ENCODE measurements at places on chromosomes 4 and X. TPM values are rescaled to one million over a fixed set of nuclear protein-coding genes. Genes with fewer than 3 reads are reported as not detected.

Gene SH2D1A
- total RNA-seq, result not detected

Gene MAGEE1
- total RNA-seq, result 8.6 TPM

Gene HERC3
- 65.6 TPM for total RNA-seq

Gene DGAT2L6
- not detected for total RNA-seq

Gene SLC4A4
- total RNA-seq, result 29.7 TPM

Gene THOC2
- 105 TPM for total RNA-seq

Gene ARHGAP36
- 0.82 TPM for total RNA-seq

Gene ADGRG4
- not detected for total RNA-seq

Gene CCDC149
- 15.1 TPM for total RNA-seq

Gene CDKL5
- 18.3 TPM for total RNA-seq

Gene TAF7L
- not detected for total RNA-seq

Gene TRIM60
- not detected for total RNA-seq

Gene ANXA10
- not detected for total RNA-seq

- DNase-seq, result no peak
Measured at GRCh38 chr4:153532636-153533035, 66.5 kb downstream of the TMEM131L start.

- no peak for DNase-seq
Measured at GRCh38 chr4:88821522-88821921, 123.9 kb upstream of the NAP1L5 start.

- no peak for DNase-seq
Measured at GRCh38 chrX:16333453-16333852, 166.2 kb downstream of the MAGEB17 start.

DNA sequence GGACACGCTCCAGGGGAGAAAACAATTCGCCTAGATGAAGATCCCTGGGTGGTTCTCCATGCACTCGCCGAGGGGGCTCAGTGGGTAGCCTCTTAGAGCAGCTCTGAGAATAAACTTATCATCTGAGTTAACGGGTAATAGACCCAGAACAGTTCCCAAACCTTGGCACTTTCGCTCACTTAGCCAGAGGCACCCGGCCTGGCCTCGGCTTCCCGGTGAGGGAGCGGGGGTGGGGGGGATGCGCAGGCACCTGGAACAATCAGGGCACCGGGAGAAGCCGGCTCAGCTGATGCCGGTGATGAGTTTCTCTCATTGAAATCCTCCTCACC is 405 bp upstream of the ZAR1 start:
- no peak for DNase-seq

DNA sequence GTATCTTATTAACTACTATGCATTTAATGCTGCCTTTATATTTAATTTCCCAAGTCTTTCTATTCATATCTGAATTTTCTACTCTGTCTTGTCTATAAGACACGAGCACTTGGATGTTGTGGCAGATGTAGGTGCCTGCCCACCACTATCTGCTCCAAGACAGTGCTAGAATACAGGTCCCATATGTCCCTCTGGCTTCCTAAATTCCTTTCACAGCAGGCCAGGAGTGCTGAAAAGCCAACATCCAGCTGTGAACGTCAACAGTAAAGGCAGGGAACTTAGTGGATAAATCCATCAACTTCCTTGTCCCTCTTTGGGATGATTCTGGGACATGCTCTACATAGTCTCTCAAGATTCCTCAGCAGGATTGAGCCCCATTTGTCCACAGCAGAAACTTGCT is 245.1 kb upstream of the ETNPPL start:
- no peak for DNase-seq

DNA sequence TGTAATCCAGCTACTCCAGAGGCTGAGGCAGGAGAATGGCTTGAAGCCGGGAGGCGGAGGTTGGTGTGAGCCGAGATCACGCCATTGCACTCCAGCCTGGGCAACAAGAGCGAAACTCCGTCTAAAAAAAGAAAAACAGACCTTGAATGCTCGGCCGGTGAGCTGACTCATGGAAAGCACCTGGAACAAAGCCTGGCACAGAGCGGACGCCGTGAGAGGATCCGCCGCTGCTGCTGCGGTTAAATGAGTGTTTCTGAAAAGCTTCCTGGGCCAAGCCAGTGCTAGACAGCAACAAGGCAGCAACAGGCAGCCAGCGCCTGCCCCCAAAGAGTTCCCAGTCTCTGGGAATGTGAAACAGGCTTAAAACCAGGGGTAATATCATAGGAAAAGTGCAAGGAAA is 186.4 kb downstream of the AFAP1 start:
- no peak for DNase-seq

DNA sequence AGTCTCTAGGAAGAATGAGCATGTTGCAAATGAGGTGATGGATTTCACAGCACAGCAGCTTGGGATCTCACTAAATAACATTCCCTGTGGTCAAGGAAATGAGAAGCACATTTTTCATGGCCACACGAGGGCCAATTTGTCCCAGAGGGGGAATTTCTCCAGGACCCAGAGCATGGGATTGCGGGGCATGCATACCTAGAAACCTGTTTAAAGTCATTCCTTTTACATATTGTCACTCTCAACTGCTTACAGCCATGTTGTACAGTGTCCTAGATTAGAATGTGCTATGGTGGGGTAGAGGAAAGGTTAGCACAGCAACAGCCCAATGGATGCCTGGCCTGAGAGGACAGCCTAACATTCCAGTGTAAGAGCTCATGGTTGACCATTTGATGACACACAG is 37.4 kb upstream of the NLGN4X start:
- DNase-seq, result no peak

DNA sequence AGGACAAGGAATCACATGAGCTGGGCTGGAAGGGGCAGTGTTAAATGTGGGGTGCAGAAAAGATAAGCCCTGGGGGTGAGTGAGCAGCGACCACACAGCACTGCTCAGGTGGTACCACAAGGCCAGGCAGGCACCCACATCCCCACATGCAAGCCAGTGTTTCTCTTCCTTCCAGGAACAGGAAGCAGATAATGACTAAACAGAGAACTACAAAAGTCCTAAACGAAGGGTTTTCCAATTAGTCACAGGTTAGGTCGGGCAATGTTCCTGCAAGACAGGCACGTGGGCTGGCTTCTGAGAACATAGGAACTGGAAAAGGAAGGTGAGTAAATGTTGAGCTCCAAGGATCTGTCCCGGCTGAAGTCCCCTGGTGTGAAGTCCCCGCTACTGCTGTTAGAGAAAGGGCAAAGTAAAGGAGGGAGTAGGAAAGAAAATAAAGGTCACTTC is 19.5 kb downstream of the RELL1 start:
- DNase-seq, result no peak

GRCh38 chr4:106312377-106312776 is 3.6 kb downstream of the TBCK start:
- no peak for DNase-seq

GRCh38 chr4:1010395-1011021 is 918 bp upstream of the FGFRL1 start:
- DNase-seq, result peak; percentile 17

- no peak for DNase-seq
Measured at GRCh38 chr4:23036503-23036902, 343.8 kb downstream of the GBA3 start.

- DNase-seq, result no peak
Measured at GRCh38 chrX:133294126-133294525, 76.0 kb upstream of the TFDP3 start.

- no peak for DNase-seq
Measured at GRCh38 chr4:124139044-124139443, 573.5 kb downstream of the ANKRD50 start.

GRCh38 chrX:310621-311155 is 7.9 kb downstream of the GTPBP6 start:
- no peak for DNase-seq

DNA sequence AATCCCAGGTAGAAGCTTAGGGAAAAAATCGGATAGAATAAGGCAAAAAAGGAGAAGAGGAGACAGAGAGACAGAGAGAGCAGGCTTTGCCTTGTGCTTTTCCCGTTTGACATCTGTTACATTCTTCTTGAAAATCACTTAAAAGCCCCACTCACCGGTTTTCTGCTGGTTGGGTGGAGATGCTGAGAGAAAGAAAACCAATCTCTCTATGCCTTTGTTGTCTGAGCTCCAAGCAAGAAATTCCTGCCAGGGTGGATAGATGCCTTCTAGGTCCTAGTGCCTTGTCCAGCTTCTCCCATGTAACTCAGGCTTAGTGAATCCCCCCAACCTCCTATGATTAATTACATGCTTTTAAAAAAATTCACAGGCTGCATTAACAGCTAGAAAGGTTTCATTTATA is at the start of gene DCX:
Gene DCX, minus strand, starts transcription at position 210 of the 400 bp plus-strand sequence. CDS start 1,794 bp downstream, outside the sequence.
- no peak for DNase-seq

- no peak for DNase-seq
Measured at GRCh38 chrX:109372716-109373115, 109.2 kb downstream of the GUCY2F start.

- no peak for DNase-seq
Measured at GRCh38 chr4:85901500-85901899, 426.6 kb downstream of the ARHGAP24 start.

GRCh38 chr4:55386073-55386472 is 9.7 kb upstream of the TMEM165 start:
- DNase-seq, result no peak

GRCh38 chrX:24190500-24191156 is 41.1 kb downstream of the ZFX start:
- no peak for DNase-seq

- DNase-seq, result no peak
Measured at GRCh38 chr4:89468602-89469001, 161.0 kb upstream of the GPRIN3 start.

GRCh38 chr4:91118597-91118996 is 991.4 kb downstream of the CCSER1 start:
- no peak for DNase-seq

GRCh38 chr4:185335579-185335978 is 60.1 kb downstream of the LRP2BP start:
- DNase-seq, result no peak

GRCh38 chrX:134004084-134004483 is 18.7 kb upstream of the GPC3 start:
- DNase-seq, result no peak

DNA sequence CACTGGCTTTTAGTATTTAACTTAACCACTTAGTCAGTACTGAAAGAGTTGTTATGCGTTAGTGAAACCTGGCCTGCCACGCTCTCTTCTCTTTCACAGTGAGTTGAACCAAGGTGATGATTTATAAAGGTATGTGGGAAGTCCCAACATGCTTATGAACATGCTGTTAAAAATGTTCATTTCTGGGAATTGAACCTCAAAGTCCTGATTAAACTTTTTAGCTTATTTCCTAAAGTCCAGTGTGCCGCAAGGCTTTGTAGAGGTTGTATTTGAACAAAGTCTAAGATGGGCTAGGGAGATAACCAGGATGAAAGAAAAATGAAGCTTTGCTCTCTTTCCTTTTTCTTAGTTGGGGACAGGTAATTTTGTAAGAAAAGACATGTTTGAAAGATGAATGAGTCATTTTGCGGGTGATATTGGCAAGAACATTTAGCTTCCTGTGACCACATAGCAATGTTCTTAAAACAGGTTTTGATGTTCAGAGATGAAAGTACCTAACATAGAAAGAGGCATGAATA is 270.3 kb downstream of the DTHD1 start:
- no peak for DNase-seq

GRCh38 chr4:174080361-174080760 is 203.1 kb downstream of the FBXO8 start:
- DNase-seq, result no peak

- DNase-seq, result no peak
Measured at GRCh38 chrX:55033429-55033828, 2.7 kb upstream of the ALAS2 start.

- no peak for DNase-seq
Measured at GRCh38 chr4:166366012-166366411, 493.0 kb downstream of the TLL1 start.

- DNase-seq, result no peak
Measured at GRCh38 chrX:13620207-13620606, 32.7 kb upstream of the TCEANC start.

GRCh38 chrX:10176121-10177003 is 19.6 kb downstream of the CLCN4 start:
- no peak for DNase-seq

DNA sequence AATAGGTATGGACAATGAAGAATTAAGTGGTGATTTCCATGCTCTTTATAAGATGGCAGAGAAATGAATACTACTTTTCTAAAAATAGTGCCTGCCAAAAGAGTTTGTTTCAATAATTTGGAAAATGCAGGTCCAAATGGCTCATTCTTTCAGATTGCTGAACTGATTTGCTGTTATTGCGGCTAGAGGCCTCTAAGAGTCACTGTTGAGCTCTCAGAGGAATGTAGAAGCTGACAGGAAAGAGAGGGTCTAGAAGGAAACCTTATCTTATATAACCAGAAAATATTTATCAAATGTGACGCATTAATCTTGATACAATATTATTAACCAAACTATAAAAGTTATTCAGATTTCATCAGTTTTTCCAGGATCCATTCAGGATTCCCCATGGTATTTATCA is 65.7 kb upstream of the PAGE1 start:
- DNase-seq, result no peak

- no peak for DNase-seq
Measured at GRCh38 chr4:111807576-111807975, 337.7 kb upstream of the FAM241A start.

- no peak for DNase-seq
Measured at GRCh38 chr4:42398171-42398870, 1.0 kb downstream of the SHISA3 start.

DNA sequence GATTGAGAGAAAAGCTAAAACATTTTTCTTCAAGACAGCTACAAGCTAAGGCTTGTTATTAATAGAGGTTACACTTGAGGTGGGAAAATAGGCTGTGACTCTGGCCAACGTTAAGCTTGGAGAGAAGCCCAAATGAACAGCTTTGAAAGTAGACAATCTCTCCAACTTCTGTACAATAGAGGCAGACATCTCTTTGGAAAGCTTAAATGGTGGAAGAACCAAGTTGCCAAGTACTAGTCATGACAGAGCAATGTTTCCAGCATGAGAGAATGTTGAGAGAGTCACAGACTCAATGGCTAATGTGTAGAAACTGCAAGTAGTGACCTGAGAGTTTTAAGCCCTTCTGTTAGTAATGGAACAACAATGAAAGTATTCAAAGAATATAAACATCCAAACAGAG is 298.1 kb downstream of the INPP4B start:
- DNase-seq, result no peak

DNA sequence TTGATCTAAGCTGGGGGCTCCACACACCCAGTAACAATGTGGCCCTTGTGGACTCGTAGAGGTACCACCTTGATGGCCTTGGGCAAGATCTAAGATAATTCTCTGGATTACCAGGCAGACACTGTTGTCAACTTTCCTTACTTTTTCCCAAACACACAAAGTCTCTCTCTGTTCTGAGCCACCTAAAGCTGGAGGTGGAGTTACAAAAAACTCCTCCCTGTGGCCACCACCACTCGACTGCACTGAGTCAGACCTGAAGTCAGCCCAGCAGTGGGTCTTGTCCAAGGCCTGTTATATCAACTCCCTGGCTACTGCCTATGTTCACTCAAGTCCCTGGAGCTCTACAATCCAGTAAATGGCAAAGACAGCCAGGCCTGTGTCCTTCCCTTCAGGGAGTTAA is 70.1 kb upstream of the TECRL start:
- no peak for DNase-seq

- no peak for DNase-seq
Measured at GRCh38 chrX:44903107-44903506, 30.1 kb downstream of the KDM6A start.

DNA sequence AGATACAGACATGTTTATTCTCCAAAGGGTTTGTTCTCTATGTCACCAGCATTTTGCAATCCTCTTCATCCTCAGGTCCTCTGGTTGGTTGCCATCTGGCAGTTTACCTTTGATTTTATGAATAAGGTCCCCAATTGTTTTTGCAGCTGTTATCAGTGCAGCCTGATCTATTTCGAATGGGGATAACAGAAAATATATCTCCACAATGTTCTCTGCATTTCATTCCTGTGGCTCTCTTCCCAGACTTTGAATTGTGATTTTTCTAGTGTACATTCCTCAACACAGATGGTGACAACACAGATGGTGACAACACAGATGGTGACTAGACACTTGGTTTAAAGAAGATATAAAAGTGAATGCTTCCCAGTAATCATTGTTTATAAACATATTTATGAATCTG is 74.1 kb downstream of the FBXO8 start:
- DNase-seq, result no peak

All from cerebellum (tissue), 4 donors.